ENCODE measurements at places on chromosomes 6 and 20.

- no peak for DNase-seq
These were observed 115.7 kb downstream of the TAF4 start for GRCh38 chr20:61949714-61950640.

GRCh38 chr6:148383658-148384368, 41.2 kb downstream of the SASH1 start:
- no peak for DNase-seq

DNA sequence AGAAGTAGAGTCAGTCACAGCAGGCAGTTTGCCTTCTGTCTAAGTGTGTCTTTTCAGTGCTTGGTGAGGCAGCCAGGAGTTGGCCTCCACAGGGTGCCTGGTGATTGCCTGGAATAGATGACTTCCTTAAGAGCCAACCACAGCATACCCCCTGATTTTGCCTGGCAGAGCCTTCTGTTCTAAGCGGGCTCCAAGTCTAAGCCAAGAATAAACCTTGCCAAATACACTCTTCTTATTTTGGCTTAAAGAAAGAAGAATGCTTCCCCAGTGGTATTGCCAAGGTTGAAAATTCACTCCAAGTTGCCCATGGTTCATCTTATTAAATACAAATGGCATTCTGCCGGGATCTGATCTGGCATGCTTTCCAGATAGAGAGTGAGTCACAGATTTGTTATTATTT, 1424.8 kb upstream of the EYS start:
- DNase-seq, result no peak

DNA sequence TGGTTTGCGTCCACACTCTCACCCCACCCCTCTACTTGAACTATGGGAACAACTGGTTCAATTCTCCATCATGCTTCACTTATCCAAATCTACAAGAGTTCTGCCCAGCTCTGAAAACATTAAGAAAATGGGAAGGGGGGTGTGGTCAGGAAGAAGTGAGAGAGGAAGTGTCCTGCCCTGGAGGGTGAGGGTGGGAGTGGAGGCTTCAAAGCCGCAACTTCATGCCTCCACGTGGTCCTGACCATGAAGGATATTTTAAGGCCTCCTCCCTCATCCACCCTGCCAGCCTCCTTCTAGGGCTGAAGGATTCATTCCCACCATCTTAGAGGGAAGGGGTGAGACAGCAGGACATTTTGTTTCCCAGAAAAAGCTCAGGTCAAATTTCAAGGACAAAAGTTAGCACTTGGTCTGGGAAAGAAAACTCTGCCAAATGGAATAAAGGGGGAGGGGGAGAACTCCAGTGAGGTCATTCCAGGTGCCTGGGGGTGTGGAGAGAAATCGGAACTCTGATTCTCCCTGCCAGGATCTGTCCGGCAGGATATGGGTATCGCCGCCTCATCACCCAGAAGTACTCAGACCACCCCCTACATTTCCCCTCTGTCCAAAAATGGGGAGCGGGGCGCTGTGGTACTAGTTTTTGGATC, 4.9 kb downstream of the RIMS4 start:
- no peak for DNase-seq

GRCh38 chr20:22569353-22569752, 15.0 kb downstream of the FOXA2 start:
- DNase-seq, result no peak

- peak; percentile 40 for DNase-seq
These were observed 506.7 kb upstream of the MARCKS start for GRCh38 chr6:113350461-113350860.

DNA sequence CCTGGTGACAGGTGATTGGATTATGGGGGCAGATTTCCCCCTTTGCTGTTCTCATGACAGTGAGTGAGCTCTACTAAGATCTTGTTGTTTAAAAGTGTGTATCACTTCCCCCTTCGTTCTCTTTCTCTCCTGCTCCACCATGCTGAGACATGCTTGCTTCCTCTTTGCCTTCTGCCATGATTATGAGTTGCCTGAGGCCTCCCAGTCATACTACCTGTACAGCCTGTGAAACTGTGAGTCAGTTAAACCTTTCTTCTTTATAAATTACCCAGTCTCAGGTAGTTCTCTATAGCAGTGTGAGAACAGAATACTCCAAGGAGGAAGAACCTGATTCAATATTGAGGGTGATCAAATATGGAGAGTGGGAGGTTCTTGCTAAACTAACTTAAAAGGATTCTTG, 724.9 kb downstream of the DOK5 start:
- DNase-seq, result no peak

DNA sequence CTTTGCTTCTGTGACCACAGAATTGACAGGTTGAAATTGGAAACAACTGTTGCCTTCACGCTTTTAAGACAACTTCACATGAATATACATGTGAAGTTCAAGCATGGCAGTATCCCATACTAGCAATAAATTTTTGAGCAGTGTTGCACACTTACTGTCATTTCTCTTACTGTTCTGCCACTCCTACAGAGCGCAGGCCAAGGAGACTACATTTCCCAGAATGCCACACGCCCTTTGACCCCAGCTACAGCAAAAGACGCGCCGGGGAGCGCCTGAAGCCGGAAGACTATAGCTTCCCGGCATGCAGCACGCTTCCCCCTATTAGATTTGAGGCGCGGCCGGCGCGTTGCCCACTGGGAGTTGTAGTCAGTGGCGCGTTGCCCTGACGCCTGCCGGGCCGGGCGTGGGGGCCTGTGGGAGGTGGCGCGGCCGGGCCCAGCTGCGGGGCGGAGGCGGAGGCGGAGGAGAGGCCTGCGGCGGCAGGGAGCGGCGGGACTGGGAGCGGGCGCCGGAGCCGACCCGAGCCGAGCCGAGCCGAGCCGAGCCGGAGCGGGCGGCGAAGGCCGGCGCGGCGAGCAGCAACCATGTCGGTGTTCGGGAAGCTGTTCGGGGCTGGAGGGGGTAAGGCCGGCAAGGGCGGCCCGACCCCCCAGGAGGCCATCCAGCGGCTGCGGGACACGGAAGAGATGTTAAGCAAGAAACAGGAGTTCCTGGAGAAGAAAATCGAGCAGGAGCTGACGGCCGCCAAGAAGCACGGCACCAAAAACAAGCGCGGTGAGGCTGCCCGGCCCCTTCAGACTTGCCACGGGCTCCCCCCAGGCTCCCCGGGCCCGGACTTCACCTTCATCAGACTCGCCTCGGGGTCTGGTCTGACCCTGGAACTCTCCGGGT, at the start of gene CHMP4B:
TSS of gene CHMP4B (plus strand) at position 464 of the 891 bp plus-strand sequence. CDS start at position 585, 121 bp downstream.
- peak; percentile 98 for DNase-seq

DNA sequence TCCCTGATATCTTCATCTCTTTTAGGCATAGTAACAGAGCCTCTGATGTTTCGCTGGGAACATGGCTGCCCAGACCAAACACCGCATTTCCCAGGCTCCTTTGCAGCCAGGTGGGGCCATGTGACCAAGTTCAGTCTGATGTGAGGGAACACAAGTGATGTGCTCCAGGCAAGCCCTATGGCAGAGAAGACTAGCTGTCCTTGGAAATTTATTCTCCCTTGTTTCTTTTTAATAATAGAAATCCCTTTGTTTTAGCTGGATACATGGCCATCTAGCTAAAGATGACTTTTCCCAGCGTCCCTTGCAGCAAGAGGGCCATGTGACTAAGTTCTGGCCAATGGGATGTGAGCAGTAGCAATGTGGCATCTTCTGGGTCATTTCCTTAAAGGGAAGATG, 30.8 kb downstream of the SLC2A10 start:
- DNase-seq, result no peak

- DNase-seq, result peak; percentile 23
These were observed 15.4 kb upstream of the ERVFRD-1 start for GRCh38 chr6:11126876-11127275.

- peak; percentile 77 for DNase-seq
These were observed 695.2 kb downstream of the PHF3 start for GRCh38 chr6:64330694-64331307.

DNA sequence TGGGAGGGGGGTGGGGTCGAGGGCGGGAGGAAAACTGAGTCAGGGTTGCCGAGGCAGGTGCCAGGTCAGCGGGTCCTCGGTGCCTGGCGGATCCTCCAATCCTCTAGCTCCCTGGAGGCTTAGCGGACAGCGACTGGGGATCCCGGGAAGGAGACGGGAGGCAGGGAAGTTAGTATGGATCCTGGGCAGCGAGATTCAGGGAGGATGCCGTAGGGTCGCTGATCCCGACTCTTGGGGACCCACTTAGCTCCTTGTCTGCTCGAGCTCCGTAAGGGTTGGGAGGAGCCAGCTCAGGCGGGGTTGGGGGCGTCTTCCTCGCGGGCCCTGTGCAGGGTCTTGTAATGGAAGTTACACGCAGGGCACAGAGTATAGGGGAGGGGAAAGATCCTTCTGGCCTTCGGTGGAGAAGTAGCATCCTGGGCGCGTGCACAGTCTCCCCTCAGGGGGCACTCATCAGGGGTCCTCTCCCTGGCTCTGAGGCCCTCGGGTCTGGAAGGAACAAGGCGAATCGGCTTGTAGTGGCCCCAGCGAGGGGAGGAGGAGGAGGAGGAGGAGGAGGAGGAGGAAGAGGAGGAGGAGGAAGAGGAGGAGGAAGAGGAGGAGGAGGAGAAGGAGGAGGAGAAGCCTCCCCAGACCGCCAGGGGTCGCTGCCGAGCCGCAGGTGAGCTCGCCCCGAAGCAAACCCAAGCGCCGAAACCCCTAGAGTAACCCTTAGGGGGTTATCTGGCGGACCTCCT, 6.4 kb upstream of the SLC12A5 start:
- DNase-seq, result peak; percentile 9

- no peak for DNase-seq
These were observed 7.2 kb downstream of the KDM1B start for GRCh38 chr6:18162401-18162800.

- no peak for DNase-seq
These were observed 16.9 kb downstream of the CAP2 start for GRCh38 chr6:17410281-17410680.

GRCh38 chr6:20328266-20328923, 73.3 kb upstream of the E2F3 start:
- peak; percentile 2 for DNase-seq

GRCh38 chr20:36364506-36364905, 58.4 kb downstream of the DLGAP4 start:
- no peak for DNase-seq

DNA sequence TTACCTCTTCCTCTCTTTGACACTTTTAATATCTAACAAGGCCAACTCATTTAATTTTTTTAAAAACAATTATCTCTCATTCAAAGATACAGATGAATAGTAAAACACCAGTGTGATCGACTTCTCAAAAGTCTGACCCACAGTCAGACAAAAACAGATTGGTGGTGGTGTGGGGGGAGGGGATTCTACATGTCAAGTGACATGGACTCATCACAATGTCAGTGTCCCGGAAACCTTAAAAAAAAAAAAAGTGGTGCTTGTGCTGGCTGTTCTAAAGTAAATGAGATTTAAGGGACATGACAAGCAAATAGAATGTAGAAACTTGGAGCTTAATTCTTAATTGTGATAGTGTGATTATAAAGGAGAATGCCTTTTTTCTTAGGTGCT, 16.3 kb upstream of the RFPL4B start:
- DNase-seq, result no peak

DNA sequence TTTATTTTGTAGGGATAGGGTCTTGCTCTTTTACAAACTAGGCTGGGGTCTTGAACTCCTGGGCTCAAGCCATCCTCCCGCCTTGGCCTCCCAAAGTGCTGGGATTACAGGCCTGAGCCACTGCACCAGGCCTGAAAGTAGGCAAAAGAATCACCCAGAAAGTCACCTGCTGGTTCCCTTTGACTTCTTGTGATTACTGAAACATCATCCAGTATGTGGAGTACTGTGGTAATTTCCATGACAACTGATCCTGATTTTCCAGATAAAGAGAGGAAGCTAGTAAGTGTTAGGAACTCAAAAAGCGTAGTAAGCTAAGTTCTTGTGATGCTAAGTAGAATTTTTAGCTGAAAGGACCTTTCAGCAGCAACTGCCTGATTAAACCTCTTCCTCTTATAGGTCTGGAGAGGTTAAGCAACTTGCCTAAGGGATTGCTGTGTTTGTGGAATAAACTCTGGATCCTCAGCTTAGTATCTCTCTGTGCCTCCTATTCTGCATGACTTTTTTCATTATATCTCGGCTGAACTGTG, 16.8 kb downstream of the RALY start:
- DNase-seq, result no peak

GRCh38 chr20:41462372-41463161, 95.9 kb upstream of the EMILIN3 start:
- no peak for DNase-seq

DNA sequence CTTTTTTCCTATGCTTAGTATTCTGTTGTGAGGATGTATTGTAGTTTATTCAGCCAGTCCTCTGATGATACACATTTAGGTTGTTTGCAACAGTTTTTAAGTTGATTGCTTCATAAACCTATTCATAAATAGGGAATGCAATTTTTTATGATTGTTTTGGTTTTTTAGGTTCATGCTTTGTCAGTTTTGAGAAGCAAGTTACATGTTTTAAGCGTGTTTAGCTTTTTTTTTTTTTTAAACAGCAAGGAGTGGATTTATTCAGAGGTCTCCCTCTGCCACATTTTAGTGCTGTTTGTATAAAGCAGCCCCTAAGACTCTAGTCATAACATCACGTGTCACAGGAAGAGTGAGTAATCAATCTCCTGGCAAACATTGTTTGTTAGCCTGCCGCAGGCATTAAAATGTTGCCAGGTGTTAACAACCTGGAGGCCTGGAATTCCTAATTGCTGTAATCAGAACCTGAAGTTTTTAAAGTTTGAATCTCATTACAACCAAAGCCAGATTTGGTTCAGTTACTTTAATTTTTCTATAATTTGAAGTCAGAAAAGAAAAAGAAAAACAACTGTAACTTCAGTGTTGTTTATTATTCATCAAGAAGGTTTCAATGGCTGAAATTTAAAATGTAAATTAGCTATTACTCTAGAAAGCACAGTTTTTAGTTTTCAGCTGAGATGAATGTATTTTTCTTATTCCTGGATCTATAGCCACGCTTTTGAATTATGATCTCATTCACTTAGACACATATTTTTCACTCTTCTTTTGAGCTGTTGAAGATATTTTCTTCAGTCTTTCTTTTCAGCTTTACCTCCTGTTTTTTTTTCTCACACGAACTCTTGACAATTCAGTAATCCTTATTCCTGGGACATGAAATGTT, 59.2 kb downstream of the KCNS1 start:
- peak; percentile 65 for DNase-seq

DNA sequence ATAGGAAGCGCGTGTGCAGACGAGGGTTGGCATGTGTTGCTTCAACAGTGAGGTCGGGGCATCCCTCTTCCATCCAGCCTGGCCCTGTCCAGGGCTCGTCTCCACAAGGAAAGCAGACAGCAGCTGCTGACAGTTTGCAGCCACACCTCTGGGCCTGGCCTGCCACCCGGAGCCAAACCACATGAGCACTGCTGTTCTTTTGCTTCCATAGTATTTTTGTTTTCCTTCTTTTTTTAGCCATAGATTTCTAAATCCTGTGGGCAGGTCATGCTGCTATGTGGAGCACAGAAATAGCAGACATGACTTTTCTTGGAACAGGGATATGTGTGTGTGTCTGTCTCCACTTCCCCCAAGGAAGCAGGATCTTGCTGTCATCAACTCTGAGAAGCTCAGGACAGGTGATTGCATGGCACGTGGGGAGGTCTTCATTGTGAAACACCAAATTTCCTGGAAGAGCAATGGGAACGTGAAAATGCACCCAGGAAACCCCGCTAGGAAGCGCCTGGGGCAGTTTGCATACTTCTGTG, 167.4 kb downstream of the DTNBP1 start:
- no peak for DNase-seq

- DNase-seq, result no peak
These were observed 114.6 kb upstream of the TAB2 start for GRCh38 chr6:149202952-149203351.
